ENCODE measurements at places on chromosomes 16 and 17. TPM values are rescaled to one million over a fixed set of nuclear protein-coding genes. Genes with fewer than 3 reads are reported as not detected.
A peak's percentile ranks its signal among the peaks of the same experiment; 100 is the strongest.

- no peak overlapping the region for H3K27ac ChIP-seq
- DNase-seq, result no peak
- H3K27me3 ChIP-seq, result no peaks in the 10 kb centered on the region
- peaks cover 54% of the 10 kb centered on the region for H3K36me3 ChIP-seq
- peaks cover 9% of the 10 kb centered on the region for H3K4me1 ChIP-seq
These were observed 26.4 kb downstream of the KIFC3 start for GRCh38 chr16:57775661-57776469.

DNA sequence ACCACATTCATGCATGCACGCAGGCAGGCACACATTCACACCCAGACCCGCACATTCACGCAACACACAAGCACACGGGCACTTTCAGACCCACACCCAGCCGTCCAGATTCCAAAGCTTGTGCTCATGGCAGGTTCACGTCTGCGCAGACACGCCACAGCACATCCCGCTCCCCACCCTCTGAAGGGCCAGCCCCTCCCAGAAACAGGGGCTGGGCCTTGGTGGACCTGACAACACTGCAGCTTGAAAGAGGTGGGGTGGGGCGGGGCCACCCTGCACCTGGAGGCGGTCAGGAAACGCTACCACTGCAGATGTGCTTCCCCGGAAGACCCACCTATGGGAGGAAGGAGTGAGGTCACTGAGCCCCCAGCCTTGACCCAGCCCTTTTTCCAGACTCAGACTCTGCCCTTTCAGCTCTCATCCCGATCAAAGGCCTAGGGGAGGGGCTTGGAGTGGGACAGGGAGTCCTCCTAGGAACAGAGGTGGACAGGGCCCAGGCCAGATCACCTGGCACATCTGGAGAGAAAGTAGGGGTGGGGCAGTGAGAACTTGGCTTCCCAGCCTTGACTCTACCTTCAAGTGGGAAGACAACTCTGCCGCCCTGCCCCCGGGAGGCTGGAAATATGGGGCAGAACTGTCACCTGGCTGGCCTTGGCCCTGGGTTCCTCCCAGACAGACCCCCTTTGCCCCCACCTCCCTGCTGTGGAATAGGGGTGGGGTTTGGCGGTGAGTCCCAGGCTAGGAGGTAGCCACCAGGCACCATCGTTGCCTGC, 11.0 kb downstream of the P3H4 start:
- peaks cover 12% of the 10 kb centered on the region for H3K4me1 ChIP-seq
- no peak for DNase-seq
- no peaks in the 10 kb centered on the region for H3K36me3 ChIP-seq

DNA sequence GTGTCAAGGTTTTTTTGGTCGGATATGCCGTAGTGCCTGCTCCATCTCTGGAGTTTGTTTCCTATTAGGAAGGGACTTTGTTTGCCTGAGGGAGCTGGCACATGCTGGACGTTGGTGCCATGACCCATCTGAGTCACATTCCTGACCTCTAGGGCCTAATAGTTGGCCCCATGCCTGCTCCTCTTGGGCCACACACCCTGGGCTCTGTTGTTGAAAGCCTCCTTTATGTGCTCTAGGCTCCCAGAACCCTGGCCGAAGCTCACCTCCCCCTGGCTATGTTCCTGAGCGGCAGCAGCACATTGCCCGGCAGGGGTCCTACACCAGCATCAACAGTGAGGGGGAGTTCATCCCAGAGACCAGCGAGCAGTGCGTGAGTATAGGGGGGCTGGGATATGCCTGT, 18.4 kb downstream of the LIMD2 start:
- H3K27me3 ChIP-seq, result no peaks in the 10 kb centered on the region
- no peak for DNase-seq
- H3K27ac ChIP-seq, result no peak overlapping the region

DNA sequence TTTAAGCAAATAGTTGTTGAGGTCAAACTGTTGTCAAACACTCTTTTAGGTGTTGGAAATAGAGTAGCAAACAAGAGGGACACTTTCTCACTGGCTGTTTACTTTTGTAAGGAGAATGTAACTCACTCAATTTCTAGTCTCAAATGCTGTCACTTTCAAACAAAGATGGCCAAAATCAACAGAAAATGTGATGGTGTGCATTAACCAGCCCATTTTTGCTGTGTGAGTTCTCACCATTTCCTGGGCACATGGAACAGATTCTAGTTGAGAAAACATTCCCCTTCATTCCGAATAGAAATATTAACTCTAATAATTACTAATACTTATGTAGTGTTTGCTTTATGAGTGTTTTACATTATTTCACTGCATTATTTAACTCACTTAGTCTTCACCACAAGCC, 128.2 kb upstream of the XYLT1 start:
- no peak overlapping the region for H3K4me3 ChIP-seq
- no peaks in the 10 kb centered on the region for H3K27me3 ChIP-seq
- H3K27ac ChIP-seq, result no peak overlapping the region
- no peaks in the 10 kb centered on the region for H3K36me3 ChIP-seq

GRCh38 chr16:13014476-13014875, 113.1 kb downstream of the SHISA9 start:
- no peak overlapping the region for H3K4me3 ChIP-seq
- no peak overlapping the region for H3K27ac ChIP-seq
- H3K36me3 ChIP-seq, result no peaks in the 10 kb centered on the region
- peaks cover 34% of the 10 kb centered on the region for H3K27me3 ChIP-seq
- no peak for DNase-seq

DNA sequence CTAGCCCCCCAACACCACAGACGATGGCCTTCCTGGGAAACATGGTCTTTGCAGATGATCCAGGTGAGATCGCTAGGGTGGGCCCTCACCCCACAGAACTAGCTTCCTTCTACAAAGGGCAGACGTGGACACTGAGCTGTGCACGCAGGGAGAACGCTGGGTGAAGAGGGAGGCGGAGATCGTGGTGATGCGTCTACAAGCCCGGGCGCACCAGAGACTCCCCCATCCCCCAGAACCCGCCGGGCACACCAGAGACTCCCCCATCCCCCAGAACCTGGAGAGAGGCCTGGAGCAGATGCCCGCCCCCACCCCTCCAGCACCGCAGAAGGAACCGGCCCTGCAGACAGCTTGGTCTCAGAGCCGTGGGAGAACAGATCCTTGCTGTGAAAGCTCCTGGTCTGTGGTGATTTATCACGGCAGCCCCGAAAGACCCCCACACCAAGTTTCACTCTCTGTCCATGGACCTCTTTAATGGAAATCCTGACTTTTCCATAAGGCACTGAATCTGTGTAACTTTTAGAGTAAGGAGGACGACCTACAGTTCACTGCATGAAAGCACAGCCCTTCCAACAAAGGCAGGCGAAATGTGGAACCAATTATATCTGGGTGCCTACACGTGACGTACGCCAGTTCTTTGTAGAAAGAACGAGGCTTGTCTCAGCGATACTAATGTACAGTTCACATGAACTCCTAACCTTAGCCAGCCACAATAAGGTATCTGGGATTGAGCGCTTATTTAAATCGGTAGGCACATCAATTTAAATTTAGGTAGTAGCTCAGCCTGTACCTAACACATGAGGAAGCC, 88.5 kb downstream of the ANKRD11 start:
- no peaks in the 10 kb centered on the region for H3K27me3 ChIP-seq
- peaks cover 56% of the 10 kb centered on the region for H3K4me1 ChIP-seq
- DNase-seq, result no peak

Gene NAGLU
- total RNA-seq, result 7.7 TPM

Gene ZNRF1
- total RNA-seq, result 22.3 TPM

Gene MPP2
- 12.1 TPM for total RNA-seq

Gene SLC9A5
- total RNA-seq, result 1.3 TPM

Gene STX1B
- 0.77 TPM for total RNA-seq

GRCh38 chr16:71630808-71631207, 4.8 kb downstream of the MARVELD3 start:
- DNase-seq, result no peak
- H3K4me3 ChIP-seq, result no peak overlapping the region
- H3K27me3 ChIP-seq, result peaks cover 42% of the 10 kb centered on the region
- H3K27ac ChIP-seq, result no peak overlapping the region
- H3K4me1 ChIP-seq, result peaks cover 11% of the 10 kb centered on the region
- H3K36me3 ChIP-seq, result no peaks in the 10 kb centered on the region

GRCh38 chr16:46739934-46740333, 8.2 kb downstream of the MYLK3 start:
- H3K27me3 ChIP-seq, result no peaks in the 10 kb centered on the region
- H3K36me3 ChIP-seq, result peaks cover 19% of the 10 kb centered on the region
- no peak overlapping the region for H3K4me3 ChIP-seq
- peak overlapping the region; percentile 96 for H3K27ac ChIP-seq
- peaks cover 82% of the 10 kb centered on the region for H3K4me1 ChIP-seq
- no peak for DNase-seq

GRCh38 chr16:57066625-57067024, 25.8 kb upstream of the CPNE2 start:
- H3K27ac ChIP-seq, result no peak overlapping the region
- H3K36me3 ChIP-seq, result peaks cover 6% of the 10 kb centered on the region
- no peaks in the 10 kb centered on the region for H3K27me3 ChIP-seq
- DNase-seq, result no peak
- no peak overlapping the region for H3K4me3 ChIP-seq

Gene AARSD1
- total RNA-seq, result 26.0 TPM

DNA sequence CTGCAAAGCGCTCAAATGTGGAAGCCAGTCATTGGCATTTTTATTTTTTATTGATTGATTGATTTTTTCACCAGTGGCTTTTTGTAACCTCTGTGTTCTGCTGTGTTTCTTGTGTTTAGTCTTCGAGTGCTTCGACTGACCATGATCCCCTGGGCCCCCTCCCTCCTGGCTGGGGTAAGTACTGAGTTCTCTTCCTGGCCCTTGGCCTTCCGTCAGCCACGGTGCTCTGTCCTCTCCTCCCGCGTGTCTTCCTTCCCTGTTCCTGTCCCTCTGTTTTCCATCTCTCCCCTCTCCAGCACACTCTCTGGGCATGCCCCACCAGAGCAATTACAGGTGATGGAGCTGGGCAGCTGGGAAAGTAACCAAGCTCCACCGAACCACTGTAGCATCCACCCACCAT, 25.8 kb upstream of the CLEC18A start:
- H3K27me3 ChIP-seq, result no peaks in the 10 kb centered on the region
- DNase-seq, result no peak

- H3K27me3 ChIP-seq, result no peaks in the 10 kb centered on the region
- no peaks in the 10 kb centered on the region for H3K4me1 ChIP-seq
- no peak overlapping the region for H3K27ac ChIP-seq
- no peak overlapping the region for H3K4me3 ChIP-seq
- DNase-seq, result no peak
- no peaks in the 10 kb centered on the region for H3K36me3 ChIP-seq
These were observed 42.6 kb upstream of the ATF7IP2 start for GRCh38 chr16:10343124-10343760.

Gene SLC5A11
- 0.14 TPM for total RNA-seq

DNA sequence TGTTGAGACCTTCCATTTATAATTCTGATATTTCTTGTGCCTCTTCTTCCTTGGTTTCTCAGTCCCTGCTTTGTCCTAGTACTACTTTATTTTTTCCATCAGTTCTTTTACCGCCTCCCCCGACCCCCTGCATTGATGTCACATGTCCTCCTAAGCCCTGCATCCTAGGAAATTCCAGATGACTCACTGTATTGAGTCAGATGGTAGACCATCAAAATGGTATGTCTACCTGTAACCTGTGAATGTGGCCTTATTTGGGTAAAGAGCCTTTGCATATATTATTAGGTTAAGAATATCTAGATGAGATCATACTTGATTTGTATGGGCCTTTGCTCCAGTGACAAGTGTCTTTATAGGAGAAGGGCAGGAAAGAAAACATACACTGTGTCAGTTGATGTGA, 515.3 kb upstream of the CA10 start:
- H3K4me3 ChIP-seq, result no peak overlapping the region
- H3K4me1 ChIP-seq, result no peaks in the 10 kb centered on the region
- H3K36me3 ChIP-seq, result no peaks in the 10 kb centered on the region
- DNase-seq, result no peak

DNA sequence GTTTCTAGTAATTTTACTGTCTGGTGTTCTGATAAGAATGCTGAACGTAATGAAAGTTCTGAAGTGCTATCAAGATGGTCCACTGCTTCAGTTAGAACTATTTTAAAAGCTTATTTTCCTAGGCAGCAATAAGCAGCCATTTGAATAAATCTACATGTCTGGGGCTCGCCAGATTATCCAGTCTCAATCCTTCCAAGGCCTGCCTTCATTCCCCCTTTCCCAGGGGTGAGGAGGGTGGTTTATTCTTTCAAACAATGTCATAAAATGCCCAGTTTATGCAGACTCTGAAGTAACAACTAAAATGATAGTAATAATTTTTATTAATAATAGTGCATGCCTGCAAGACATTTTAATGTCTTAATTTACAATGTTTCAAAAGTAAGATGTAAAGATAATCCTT, 2.4 kb downstream of the CDH11 start:
- peak overlapping the region; percentile 86 for H3K27ac ChIP-seq
- no peaks in the 10 kb centered on the region for H3K36me3 ChIP-seq
- H3K4me3 ChIP-seq, result no peak overlapping the region
- no peak for DNase-seq
- peaks cover 43% of the 10 kb centered on the region for H3K4me1 ChIP-seq

- DNase-seq, result no peak
- peaks cover 20% of the 10 kb centered on the region for H3K4me1 ChIP-seq
- no peak overlapping the region for H3K4me3 ChIP-seq
- H3K27ac ChIP-seq, result peak overlapping the region; percentile 76
- no peaks in the 10 kb centered on the region for H3K36me3 ChIP-seq
These were observed 59.4 kb downstream of the NT5M start for GRCh38 chr17:17362540-17362930.

- no peaks in the 10 kb centered on the region for H3K27me3 ChIP-seq
- H3K4me3 ChIP-seq, result no peak overlapping the region
- DNase-seq, result no peak
- H3K27ac ChIP-seq, result no peak overlapping the region
- no peaks in the 10 kb centered on the region for H3K36me3 ChIP-seq
These were observed 514.9 kb upstream of the GOT2 start for GRCh38 chr16:59249011-59249410.

- H3K27me3 ChIP-seq, result peaks cover 63% of the 10 kb centered on the region
- no peaks in the 10 kb centered on the region for H3K36me3 ChIP-seq
- DNase-seq, result no peak
- H3K27ac ChIP-seq, result no peak overlapping the region
- H3K4me1 ChIP-seq, result no peaks in the 10 kb centered on the region
- H3K4me3 ChIP-seq, result no peak overlapping the region
These were observed 128.5 kb upstream of the EEF2KMT start for GRCh38 chr16:5225931-5226655.

DNA sequence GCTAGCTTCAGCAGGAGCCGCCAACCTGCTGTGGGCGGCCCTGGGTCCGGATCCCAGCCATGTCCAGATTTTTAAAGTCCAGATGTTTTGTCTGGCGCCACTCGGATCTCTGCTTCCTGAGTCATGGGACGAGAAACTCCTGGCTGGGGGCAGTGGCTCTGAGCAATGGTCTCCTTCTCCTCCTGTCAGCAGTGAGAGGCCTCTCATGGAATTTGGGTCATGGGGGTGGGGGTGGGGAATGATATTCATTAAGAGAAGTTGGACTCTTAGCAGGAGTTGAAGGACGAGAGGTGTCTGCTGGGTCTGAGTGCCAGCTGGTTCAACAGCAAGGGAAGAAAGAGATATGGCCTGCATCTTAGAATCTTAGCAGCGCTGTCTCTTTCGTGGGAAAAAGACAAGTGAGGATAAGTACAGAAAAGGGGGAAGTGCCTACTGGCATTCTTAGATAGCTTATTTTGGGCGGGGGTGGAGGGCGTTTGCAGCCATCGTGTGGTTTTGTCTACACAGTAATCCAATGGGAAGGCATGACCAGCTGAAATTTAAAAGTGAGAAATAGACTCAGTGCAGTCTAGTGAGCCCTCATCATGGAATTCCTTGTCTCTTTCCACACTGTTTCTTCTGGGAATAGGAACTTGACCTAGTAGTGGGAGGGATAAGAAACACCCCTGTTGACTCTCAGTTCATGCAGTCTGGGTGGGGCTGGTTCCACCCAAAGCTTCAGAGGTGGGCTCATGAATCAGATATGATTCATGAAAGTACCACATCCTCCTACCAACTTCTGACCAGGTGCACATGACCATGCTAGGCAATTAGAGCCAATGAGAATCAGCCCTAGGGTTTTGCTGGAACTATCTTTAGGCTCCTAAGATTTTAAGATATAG, 80.5 kb downstream of the MYH13 start:
- H3K36me3 ChIP-seq, result no peaks in the 10 kb centered on the region
- DNase-seq, result peak; percentile 46
- H3K4me1 ChIP-seq, result no peaks in the 10 kb centered on the region

All from left ventricle myocardium inferior (tissue), 1 donor.